Activated CD4-positive, alpha-beta T cell treated with anti-CD3 and anti-CD28 coated beads for 4 hours (primary cell): ENCODE measurements at places on chromosomes 6 and 20.
A peak's percentile ranks its signal among the peaks of the same experiment; 100 is the strongest.

- no peak for DNase-seq
These were observed 7.5 kb downstream of the FOXS1 start for GRCh38 chr20:31837896-31838397.

GRCh38 chr6:46896871-46897270, 24.9 kb downstream of the ADGRF5 start:
- no peak for DNase-seq

DNA sequence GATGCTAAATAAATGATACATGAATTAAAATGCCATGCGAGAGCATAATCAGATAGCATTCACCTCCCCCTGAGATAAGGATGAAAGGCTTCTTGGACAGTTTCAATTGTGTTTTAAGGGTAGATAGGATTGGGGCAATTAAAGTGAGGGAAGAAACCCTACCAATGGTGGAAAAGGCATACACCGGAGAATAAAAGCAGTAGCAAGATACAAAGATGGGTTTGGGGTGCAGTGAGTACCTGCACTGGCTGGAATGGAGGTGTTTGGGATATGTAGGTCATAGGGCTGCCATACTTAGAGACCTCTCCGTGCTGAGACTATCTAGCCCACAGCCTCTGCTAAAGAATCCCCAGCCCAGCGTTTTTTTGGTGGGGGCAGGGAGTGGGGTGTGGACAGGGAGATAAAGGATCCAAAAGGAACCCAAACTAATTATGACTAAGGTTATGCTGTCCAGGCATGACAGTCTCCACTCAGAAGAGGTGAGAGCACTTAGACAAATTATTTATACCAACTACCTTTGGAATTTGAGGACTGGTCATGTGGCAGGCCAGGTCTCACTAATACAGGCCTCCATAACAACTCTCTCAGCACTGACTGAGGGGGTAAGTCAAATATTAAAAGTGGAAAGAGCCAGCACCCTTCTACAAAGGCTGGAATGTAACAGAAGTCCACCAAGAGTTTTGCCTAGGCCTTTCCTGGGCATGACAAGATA, 280.8 kb downstream of the ADGB start:
- no peak for DNase-seq

DNA sequence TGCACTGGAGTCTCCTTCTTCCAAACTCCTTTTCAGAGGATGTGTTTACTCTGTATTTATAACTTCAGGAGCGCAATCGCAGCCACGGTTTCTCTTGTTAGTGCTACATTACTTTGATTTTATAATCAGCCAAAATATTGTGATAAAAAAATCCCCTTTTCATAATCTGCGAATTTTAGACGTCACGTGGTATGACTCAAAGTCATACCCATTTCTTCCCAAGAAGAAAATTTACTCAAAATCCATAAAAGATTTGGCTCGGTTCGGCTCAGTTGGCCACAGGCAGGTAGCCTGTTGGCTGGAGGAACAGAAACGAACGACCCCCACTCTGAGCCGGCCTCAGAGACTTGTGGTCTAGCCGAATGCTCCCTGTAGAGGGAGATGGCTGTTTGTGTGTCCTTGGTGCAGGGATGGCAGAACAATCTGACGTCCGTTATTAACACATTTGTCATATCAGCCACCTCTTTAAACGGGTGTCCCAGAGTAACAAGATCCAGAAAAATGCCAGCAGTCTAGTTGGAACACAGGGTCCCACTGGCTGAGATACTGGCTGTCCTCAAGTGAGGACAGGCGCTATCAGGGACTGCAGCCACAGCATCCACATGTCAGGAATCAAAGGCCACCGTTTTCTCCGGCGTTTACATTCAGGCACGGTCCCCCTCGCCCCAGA, 247.6 kb downstream of the DLL1 start:
- no peak for DNase-seq

DNA sequence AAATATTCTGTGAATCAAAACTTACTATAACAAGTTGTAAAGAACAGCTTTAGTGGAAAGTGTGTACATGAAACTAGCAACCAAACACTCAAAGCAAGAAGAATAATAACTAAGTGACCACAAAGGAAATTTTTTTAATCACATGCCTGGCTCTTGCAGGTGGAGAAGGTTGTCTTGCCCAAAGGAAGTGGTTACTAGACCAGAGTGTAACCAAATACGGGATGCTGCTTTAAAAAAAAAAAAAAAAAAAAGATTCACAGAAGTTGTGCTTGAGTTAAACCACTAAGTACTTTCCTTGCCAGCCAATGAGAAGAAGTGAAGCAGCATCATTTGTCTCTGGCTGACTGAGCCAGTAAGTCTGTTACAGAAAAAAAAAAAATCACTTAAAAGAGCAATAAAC, 19.1 kb upstream of the HLA-DQB1 start:
- DNase-seq, result no peak

- DNase-seq, result no peak
These were observed 11.4 kb downstream of the CTSZ start for GRCh38 chr20:58995461-58996225.

DNA sequence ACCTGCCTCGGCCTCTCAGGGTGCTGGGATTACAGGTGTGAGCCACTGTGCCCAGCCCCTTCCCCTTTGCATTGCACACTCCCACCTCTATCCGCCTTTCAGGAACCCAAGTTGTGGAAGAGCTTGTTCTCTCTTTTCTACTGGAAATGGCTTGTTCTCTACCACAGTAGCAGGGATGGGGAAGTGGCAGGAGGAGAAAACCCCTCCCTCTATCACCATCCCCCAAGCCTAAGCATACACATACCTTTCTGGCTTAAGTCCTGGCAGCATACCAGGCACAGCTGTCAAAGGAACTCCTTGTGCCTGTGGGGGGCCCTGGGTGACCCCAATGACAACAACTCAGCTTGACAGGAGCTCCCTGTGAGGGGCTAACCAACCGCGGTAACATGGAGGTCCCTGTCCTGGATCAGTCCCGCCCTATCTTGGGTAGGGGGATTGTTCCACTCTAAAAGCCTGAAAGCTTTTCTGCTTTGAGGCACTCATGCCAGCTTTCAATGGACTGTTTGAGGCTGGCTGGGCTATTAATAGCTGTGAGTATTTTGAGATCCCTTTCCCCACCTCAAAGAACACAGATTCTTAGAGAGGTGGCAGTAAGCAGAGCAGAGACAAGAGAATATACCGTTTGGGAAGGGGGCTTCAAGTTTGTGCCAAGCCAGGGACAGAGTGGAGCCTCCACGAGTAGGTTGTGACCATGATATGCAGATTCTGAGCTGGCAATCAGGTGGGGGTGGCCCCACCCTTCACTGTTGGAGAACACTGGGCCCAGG, 2.3 kb downstream of the KLHDC3 start:
- no peak for DNase-seq

DNA sequence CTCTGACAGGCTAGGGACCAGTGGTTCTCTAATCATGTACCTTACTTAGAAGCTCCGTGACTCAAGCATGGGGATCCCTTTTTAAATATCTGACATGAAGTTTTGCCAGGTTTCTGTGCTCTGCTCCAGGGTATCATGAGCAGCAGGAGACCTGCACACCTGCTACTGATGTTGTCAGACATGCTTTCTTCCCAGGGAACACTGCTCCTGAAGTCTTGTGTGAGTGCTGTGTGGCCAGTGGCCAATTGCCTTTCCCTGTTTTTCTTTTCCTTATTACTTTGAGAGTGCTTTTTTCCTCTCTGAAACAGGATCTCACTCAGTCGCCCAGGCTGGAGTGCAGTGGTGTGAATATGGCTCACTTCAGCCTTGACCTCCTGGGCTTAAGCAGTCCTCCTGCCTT, 26.4 kb downstream of the SLX4IP start:
- DNase-seq, result no peak

- no peak for DNase-seq
These were observed 3.8 kb upstream of the MLN start for GRCh38 chr6:33807606-33808005.

DNA sequence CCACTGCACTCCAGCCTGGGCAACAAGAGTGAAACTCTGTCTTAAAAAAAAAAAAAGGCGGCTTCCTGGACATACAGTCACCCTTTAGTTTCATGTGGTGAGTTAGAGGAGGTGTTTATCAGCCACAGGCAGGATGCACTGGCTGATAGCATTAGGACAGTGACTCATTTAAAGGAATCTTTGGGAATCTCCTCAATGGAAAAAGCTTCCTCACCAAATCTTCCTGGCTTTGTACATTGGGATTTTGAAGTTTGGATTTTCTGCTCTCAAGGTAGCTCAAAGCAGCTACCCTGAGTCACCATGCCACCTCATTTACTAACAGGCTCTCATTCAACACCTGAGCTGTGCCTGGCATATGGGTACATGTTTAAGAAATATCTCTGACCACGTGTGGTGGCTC, 20.2 kb downstream of the PRPH2 start:
- DNase-seq, result no peak

- DNase-seq, result no peak
These were observed 53.8 kb upstream of the CCDC28A start for GRCh38 chr6:138719744-138720143.

GRCh38 chr6:169640351-169640852, 61.4 kb downstream of the WDR27 start:
- DNase-seq, result no peak

GRCh38 chr6:125197795-125198269, 44.3 kb downstream of the TPD52L1 start:
- DNase-seq, result no peak

DNA sequence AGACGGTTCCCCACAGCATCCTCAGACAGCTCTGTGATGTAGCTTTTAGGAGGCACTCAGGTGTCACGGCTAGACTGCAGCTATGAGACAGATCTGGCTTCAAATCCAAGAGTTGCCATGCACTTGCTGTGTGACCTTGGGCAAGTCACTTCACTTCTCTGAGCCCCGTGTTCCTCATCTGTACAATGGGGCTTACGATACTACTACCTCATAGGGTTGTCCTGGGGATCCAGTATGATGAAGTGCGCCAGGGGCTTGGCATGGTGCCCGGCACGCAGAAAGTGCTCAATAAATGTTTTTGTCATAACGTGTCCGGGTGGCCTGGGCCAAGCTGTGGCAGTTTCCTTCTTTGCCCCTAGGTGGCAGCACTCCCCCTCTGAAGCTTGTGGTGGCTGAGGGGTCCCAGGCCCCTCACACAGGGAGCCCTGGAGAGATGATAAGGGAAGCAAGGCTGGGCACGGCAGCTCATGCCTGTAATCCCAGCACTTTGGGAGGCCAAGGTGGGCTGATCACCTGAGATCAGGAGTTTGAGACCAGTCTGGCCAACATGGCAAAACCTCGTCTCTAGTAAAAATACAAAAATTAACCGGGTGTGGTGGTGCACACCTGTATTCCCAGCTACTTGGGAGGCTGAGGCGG, 19.1 kb upstream of the CHMP4B start:
- DNase-seq, result peak; percentile 57

DNA sequence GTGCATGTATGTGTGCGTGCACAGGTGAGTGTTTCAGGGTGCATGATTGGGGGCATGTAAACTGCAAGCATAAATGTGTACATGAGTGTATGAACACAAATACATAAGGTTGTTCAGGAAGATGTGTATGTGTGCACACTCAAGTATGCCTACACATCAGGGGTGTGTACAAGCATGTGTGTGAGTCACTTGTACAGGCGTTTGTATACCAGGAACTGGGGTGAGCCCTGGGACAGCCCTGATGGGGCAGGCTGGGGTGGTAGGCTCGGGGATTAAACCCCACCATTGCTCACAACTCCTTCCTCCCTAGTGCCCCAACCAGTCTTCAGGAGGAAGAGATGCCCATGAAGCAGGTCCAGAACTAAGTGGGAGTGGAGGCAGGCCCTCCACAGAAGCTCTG, 4.3 kb downstream of the CRIP3 start:
- DNase-seq, result no peak

DNA sequence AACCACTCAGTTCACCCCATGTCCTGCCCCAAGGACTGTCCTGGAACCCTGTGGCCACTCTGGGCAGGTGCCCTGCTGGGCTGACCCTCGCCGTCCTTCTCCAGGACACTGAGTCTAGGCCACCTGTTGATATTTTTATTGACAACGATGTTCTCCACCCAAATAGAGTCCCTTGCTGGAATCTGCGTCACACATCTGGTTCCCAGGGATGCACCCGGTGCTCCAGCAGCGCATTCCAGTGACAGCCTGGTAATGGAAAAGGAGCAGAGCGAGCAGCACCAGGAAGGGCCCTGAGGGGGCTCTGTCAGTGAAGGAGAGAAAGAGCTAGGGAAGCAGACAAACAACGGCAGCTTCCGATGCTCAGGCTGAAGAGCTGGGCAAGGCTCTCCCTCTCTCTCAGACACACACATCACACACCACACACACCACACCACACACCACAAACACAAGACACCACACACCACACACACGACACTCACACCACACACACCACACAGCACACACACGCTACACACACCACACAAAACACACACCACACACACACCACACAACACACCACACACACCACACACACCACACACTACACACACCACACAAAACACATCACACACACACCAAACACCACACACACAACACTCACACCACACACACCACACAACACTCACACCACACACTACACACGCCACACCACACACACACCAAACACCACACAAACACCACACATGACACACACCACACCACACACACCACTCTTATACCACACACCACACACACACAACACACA, 117.9 kb upstream of the THBS2 start:
- DNase-seq, result no peak

GRCh38 chr20:60491051-60491581, 532.9 kb downstream of the CDH26 start:
- no peak for DNase-seq

GRCh38 chr20:51331481-51331880, 211.0 kb downstream of the NFATC2 start:
- no peak for DNase-seq

DNA sequence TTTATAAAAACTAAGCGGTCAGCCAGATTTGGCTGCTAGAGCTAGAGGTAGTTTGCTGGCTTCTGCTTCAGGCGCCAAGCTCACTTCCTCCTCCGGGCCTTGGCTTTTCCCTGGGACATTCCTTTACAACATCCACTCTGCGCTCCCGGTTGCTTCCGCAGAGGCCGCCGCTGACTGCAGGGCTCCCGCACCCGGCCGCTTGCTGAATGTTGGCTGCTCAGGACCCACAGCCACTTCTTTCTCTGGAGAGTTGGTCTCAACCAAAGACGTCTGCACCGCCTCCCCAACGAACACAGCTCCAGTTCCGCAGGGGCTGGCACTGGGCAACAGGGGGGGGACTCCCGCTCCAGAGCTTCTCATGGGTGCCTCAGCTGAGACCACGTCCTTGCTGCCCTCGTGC, 282.8 kb downstream of the TFAP2C start:
- no peak for DNase-seq

DNA sequence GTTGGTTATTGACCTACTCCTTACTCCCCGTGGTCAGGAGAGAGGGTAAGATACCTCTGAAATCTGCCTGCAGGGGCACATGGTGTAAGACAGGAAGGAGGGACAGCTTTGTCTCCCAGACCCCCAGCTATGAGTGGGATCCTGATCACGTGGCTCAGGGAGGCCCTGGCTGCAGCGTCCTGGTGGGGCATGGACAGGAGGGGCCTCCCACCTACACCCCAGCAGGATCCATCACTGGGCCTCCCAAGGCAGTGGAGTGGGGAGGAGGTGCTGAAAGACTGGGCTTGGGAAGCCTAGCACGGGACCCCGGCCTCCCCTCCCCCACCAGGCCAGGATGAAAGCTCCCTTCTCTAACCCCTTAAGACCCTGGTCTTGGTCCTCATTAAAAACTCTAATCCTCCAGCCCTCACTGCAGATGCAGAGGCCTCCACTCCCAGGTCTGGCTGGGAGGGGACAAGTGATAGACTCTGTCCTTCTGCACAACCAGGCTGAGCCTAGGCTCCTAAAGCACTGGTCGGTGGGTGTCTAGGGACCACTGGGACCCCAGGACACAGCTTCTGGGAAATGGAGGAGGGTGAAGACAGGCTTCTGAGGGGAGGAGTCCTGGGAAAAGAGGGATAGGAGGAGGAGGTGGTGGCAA, 29.6 kb upstream of the VEGFA start:
- no peak for DNase-seq

- no peak for DNase-seq
These were observed 46.8 kb downstream of the ELOVL5 start for GRCh38 chr6:53301801-53302537.
